ENCODE measurements at places on chromosomes 7 and 10.

DNA sequence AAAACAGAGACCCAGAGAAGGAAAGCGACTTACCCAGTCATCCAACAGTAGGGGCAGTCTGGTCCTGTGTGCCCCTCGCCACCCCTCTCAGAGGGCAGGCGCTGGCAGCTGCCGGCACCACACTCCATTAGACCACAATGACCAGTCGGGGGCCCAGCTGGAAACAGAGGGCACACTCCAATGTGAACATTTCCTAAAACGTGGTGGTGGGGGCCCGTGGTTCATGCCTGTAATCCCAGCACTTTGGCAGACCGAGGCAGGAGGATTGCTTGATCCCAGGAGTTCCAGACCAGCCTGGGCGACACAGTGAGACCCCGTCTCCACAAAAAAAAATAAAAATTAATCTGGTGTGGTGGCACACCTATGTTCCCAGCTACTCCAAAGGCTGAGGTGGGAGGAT, 912 bp upstream of the OAT start:
- no peak for DNase-seq

DNA sequence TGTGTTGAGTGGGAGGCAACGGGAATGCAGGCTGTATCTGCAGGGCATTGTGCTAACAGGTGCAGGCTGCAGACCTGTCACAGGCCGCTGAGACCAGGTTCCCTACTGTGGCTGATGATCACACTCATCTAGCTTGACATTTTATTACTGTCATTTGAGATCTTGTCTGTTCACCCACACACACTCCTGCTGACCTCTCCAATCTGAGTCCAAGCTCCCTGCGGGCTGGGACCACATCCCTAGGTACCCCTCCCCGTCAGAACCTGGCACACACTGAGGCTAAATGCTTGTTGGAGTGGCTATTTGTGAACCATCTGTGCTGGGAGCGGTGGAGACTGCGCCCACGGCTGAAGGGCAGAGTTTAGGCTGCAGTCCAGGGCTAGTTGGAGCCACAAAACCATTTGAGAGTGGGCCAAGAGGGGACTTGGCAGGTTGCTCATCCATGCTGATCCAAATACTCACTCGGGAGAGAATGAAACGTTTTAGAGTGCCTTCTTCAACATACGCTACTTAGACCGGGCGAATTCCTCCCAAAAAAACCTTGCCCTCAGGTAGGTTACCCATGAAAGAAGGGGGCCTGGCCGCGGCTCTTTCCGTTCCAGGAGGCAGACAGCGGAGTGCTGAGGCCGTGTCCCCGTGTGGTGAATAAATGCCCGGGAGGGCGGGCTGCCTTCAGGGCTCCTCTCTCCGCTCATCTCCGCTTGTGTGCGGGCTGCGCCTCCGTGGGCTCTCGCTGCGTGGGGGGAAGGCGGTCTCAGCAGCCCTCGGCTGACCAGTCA, 164.4 kb downstream of the RGS10 start:
- DNase-seq: no peak

DNA sequence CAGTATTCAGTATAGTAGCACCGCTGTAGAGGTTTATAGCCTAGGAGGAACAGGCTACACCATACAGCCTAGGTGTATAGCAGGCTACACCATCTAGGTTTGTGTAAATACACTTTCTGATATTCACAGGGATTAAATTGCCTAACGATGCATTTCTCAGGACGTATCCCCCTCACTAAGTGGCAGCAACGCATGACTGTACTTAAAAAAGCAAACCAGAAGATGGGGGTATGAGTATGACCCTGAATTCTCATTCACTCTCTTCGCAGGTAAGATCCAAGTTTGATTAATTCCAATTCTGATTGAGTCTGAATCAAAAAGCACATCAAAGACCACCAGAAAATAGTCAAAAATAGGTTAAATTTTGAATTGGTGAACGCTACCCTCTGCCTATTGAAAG, 972 bp downstream of the ORC5 start:
- DNase-seq: no peak

GRCh38 chr7:132255898-132256297, 320.4 kb downstream of the PLXNA4 start:
- no peak for DNase-seq

- DNase-seq: no peak
Measured at GRCh38 chr10:44682507-44682906, 228.6 kb upstream of the TMEM72 start.

GRCh38 chr10:62554632-62555199, 180.5 kb downstream of the ZNF365 start:
- DNase-seq: no peak

GRCh38 chr7:133303931-133304330, 51.1 kb downstream of the EXOC4 start:
- no peak for DNase-seq

DNA sequence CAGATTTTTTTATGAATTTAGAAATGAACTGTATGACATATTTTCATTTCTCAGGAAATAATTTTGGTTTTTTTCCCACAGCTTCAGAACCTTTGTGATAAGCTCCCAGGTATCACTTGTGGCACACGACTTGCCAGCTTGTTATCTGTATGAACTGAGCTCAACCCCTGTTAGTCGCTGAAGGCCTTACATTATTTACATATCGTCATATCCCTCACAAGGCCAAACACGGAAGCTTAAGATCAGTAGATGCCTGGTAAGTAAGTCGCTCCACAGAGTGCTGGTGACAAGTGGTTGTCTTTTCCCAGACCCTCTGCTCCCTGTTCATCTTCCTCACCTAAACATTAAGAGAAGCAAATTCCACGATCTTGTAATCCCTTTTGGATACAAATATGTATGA, 55.2 kb downstream of the RAPGEF5 start:
- no peak for DNase-seq

- no peak for DNase-seq
Measured at GRCh38 chr10:1634239-1634638, 103.1 kb downstream of the ADARB2 start.

DNA sequence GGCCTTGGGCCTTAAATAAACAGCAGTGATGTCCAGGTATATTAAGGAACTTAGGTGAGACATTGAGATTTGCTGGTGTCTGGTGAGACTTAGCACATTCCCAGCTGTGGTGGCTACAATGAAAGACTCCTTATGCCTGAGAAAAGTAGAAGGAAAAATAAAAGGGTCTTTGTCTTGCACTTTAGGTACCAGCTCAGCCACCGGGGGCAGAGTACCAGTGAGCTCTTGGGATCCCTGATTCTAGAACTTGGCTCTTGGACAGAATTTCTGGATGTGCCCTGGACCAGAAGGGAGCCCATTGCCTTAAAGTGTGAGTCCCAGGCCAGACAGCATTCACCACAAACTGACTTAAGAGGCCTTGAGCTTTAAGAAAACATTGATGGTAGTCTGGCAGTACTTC, 1038.7 kb downstream of the SORCS3 start:
- no peak for DNase-seq

DNA sequence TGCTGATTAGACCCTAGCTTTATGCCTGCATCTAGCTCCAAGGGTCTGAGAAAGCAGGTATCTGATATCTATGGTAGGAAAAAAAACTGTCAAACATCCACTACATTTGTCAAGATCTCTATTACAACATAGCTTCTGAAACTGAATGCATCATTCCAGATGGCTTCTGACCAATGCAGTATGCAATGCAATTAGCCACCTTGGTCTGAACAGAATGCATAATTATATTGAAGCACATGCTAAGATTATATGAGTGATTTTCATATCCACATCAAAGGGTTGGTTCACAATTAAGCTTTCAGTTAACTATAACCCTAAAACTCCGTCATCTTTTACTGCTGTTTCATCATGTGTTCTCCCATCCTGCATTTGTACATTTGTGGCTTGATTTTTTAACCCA, 271.4 kb downstream of the POLR1F start:
- no peak for DNase-seq

- no peak for DNase-seq
Measured at GRCh38 chr10:86374664-86375063, 8.1 kb upstream of the GRID1 start.

DNA sequence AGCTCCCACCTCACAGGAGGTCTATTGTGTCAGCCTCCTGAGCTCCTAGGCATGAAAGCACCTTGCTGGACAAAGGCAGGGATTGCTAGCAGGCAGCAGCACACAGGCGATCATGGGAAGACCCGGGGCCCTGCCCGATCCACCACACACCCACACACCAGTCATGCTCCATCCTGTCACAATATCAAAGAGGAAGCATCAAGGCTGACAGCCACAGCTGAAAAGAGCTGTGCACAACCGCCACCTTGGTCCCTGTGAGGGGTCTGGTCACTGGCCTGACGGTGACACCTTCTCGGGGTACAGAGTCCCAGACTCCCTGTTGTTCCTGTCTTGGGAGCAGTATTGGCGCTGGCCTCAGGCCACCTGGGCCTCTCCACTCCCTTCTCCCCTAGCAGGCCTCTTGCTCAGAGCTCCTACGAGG, 89.7 kb upstream of the RET start:
- no peak for DNase-seq

Data from activated T-cell treated with anti-CD3 and anti-CD28 coated beads, Interleukin-2, amount 50 U/mL, for 1 hour (primary cell).